ENCODE measurements at places on chromosomes 7 and 10.

- no peak for DNase-seq
These were observed 37.5 kb downstream of the PRLHR start for GRCh38 chr10:118557946-118558345.

GRCh38 chr10:20593649-20594048, 303.5 kb downstream of the NEBL start:
- no peak for DNase-seq

DNA sequence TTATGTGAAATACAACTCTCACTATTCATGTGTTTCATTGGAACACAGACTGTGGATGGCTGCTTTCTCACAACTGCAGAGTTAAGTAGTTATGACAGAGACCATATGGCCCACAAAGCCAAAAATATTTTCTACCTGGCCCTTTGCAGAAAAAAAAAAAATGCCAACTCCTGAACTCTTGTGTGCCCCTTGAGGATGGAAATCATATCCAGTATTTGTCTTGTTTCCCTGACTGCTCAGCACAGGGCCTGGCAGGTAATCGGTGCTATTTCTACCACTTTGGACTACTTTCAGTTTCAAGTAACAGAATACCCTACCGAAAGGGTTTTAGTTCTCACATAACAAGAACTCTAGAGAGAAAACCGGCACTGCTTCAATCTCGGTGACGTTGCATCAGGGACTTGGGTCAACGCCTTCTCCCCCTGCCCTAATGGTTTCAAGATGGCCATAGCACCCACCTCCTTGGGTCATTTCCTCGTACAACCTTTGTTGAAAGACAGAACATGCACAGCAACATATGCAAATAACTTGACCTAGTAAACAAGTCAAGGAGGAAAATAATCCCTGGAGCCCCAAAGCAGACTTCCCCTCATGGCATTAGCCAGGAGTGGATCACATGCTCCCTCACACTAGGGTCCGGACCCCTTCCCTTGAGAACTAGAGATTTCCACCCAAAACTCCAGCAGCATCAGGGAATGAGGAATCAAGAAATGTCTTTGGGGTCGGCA, 11.8 kb upstream of the GPNMB start:
- DNase-seq, result no peak

DNA sequence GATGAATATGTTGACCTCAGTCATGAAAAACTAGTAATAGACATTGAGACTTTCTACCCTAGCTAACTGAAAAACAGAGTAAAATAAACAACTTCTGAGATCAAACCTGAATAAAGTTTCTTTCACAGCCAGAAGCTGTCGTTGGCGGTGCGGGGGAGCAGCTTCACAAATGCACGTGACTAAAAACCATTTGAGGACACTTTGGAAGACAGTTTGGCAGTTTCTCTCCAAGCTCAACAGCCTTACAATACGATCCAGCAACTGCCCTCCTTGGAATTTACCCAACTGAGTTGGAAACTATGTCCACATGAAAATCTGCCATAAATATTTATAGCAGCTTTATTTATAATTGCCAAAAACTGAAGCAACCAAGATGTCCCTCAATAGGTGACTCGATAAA, 63.1 kb downstream of the CYTH3 start:
- DNase-seq, result no peak
